Right renal pelvis (tissue), 4 donors: ENCODE measurements at places on chromosomes 11 and 22. TPM values are rescaled to one million over a fixed set of nuclear protein-coding genes. Genes with fewer than 3 reads are reported as not detected.

The WT1 gene
- 236 TPM for polyA plus RNA-seq

The SLC1A2 gene
- 0.45 TPM for polyA plus RNA-seq

DNA sequence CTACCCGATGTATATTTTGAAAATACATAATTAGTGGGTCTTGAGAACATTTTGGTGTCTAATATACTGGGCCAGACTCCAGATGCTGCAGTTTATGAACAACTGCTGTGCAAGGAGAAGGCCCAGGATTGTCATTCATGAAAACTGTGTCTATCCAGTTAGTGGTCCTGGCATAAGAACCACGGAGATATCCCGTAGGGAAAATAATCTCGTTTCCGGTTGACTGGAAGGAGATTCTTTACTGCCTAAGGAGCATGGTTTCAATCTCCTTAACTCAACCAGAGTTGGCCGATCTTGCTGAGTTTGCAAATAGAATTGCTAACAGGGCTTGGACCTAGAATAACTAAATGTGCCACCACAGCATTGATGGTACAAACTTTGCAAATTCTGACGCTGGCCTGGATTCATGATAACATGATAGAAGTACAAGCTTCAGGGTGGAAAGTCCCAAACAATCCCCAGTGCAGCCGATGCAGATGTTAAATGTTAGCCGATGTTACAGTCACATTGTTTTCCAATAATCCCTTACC, 4.6 kb upstream of the RTCB start:
- DNase-seq, result no peak

DNA sequence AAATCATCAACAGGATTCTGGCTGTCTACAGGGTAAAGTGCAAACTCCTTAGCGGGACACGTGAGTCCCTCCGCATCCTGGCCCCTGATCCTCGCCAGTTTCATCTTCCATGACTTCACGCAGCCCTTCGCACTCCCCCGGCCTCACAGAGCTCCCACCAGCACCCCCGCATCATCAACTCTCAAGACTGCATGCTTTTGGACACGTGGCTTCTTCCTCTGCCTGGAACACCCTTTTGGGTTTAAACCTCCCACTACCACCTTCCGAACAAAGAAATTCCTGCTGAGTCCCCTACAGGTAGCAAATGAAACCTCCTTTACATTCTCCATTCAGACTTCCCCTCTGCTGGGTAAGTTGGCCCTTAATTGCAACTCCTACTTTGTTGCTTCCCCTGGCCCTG, 12.6 kb upstream of the EIF3M start:
- no peak for DNase-seq

The HTATIP2 gene
- polyA plus RNA-seq, result 4.7 TPM
